Fibroblast of skin of scalp (primary cell): ENCODE measurements at places on chromosomes 16 and 17.

GRCh38 chr16:51236583-51236982, 85.5 kb upstream of the SALL1 start:
- DNase-seq = no peak

- no peak for DNase-seq
Observed at GRCh38 chr16:30946671-30947540, 2.0 kb upstream of the ORAI3 start.

- peak; percentile 31 for DNase-seq
Observed at GRCh38 chr17:61122326-61122913, 277.2 kb upstream of the TBX2 start.

GRCh38 chr17:14780097-14780651, 479.3 kb downstream of the HS3ST3B1 start:
- no peak for DNase-seq

DNA sequence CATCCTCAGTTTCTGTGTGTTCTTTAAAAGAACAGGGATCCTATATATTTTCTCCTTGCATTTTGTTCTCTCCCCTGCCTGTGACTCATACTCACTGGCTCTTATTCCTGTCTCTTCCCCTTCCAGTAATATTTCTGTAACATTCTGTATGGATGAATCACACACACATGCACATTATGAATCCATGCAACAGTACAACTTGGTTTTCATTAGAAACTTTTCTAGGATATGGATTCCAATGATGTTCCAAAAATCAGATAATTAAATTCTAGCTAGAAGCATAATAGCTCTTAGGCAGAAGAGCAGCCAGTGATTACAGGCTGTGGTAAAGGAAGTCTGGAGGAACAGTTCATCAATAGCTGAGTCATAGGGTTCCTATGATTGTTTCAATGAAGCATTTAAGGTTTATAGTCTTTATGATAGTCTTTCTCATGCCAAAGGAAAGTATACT, 119.6 kb upstream of the PMFBP1 start:
- DNase-seq = peak; percentile 98

DNA sequence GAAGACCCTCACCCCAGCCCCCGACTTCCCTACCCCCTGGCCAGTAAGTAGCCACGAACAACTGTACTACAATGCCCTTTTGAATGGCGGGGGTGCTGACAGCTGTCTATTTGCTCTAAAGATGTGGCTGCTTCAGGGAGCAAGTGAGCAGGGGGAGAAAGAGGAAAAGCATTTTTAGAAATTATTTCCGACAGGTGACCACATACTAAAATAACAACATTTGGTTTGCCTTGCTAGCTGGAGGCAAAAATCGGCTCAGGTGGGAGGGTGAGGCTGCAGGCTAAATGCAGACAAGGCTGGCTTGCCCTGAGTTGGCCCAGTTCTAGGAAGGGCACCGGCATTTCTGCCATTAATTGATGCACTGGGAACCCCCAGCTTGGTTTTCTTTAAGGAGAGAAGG, 188.5 kb downstream of the XYLT1 start:
- no peak for DNase-seq

- DNase-seq = no peak
Observed at GRCh38 chr16:28616636-28617035, 6.8 kb upstream of the SULT1A1 start.

GRCh38 chr17:49028271-49028670, 31.1 kb downstream of the IGF2BP1 start:
- no peak for DNase-seq

GRCh38 chr17:59424331-59424730, 92.9 kb downstream of the YPEL2 start:
- DNase-seq = no peak
